ACHN (cell line): ENCODE measurements at places on chromosomes 13 and 19.
A peak's percentile ranks its signal among the peaks of the same experiment; 100 is the strongest.

- no peak for DNase-seq
Observed at GRCh38 chr13:103284466-103284865, 218.2 kb upstream of the SLC10A2 start.

- DNase-seq, result no peak
Observed at GRCh38 chr13:87954091-87954490, 282.9 kb downstream of the SLITRK5 start.

DNA sequence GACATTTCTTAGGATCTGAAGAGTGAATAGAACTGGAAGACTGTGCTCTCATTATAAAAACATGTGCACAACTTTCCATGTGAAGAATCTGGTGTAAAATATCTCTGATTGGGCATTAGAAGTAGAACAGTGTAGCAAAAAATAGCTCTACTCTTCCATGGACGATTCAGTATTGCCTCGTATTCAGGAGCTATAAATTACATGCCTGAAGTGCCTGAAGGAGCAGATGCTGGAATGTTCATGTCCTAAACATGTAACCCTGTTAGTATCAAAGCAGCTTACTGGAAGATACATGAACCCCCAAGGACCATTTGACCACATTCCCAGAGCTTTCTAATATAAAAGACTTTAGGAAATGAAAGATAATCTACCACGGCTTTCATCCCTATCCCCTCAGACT is 528.9 kb downstream of the DACH1 start:
- no peak for DNase-seq

- DNase-seq, result no peak
Observed at GRCh38 chr13:39326469-39327171, 276.4 kb downstream of the LHFPL6 start.

DNA sequence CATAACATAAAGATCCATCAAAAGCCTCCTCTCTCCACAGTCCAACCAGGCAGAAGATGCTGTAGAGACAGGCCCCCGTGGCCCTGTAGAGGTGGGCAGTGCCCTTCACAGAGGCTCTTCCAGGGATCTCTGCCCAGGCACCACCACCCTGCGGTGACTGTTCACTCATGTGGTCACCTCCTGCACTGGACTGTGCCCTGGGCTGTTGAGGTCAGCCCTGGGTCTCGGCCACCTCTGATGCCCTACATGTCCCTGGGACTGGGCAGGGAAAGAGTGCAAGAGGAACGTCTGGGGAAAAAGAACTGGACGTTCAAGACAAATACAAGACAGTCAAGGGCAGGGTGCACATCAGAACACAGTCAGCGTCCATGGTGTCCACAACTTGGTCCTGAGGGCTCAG is 22.3 kb downstream of the PEPD start:
- DNase-seq, result no peak

- DNase-seq, result peak; percentile 18
Observed at GRCh38 chr19:44807162-44807561, 1.7 kb upstream of the BCAM start.

- DNase-seq, result peak; percentile 5
Observed at GRCh38 chr19:36688058-36688457, 646 bp downstream of the ZNF567 start.

- DNase-seq, result peak; percentile 7
Observed at GRCh38 chr19:756236-756635, 5.3 kb downstream of the MISP start.

DNA sequence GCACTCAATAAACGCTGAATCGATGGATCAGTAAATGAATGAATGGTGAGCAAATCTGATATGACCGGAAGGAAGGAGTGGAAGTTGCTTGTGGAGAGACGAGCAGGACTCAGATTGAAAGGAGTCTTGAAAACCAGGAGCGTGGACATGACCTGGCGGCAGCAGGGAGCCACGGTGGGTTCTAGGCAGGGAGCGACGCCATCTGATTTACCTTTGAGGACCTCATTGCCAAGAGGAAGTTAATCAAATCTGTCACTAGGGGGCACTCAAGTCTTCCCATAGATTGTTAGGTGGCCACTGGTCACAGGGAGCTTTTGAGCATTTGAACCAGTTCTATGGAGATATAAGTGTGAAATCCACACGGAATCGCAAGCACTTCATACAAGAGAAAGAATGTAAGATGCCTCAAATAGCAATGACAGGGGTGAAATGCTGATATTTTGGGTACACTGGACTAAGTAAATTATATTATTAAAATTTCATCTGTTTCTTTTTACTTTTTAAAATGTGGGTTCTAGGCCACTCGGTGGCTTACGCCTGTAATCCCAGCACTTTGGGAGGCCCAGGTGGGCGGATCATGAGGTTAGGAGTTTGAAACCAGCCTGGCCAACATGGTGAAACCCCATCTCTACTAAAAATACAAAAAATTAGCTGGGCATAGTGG is 9.2 kb upstream of the FBN3 start:
- peak; percentile 83 for DNase-seq

DNA sequence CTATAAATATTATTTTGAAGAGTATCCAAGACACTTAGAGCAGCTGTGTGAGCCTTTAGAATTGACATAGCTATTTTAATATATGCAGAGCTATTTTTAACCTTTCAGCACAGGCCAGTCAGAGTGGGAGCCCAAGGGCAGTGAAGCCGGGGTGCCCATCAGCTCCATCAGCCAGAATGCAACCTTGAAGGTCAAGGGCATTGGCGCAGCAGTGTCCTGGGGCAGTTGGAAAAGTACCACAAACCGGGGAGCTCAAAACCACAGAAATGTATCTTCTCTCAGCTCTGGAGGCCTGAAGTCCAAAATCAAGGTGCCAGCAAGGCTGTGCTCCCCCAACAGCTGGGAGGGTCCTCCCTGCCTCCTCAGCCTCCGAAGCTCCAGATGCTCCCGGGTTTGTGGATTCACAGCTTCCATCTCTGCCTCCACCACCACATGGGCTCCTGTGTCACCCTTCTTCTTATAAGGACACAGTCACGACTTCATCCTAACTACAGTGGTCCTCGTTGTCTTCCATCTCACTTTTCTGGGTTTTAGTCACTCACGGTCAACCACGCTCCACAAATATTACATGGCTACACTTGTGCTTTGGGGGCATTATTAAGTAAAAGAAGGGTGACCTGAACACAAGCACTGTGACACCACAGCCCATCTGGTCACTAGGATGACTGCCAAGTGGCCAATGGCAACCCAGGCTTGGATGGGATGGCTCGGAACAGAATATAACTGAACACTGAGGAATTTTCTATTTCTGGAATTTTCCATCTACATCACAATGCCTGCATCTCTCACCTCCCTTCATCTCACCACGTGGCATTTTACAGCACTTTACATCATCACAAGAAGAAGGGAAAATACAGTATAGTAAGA is 15.9 kb upstream of the GAS6 start:
- DNase-seq, result no peak

DNA sequence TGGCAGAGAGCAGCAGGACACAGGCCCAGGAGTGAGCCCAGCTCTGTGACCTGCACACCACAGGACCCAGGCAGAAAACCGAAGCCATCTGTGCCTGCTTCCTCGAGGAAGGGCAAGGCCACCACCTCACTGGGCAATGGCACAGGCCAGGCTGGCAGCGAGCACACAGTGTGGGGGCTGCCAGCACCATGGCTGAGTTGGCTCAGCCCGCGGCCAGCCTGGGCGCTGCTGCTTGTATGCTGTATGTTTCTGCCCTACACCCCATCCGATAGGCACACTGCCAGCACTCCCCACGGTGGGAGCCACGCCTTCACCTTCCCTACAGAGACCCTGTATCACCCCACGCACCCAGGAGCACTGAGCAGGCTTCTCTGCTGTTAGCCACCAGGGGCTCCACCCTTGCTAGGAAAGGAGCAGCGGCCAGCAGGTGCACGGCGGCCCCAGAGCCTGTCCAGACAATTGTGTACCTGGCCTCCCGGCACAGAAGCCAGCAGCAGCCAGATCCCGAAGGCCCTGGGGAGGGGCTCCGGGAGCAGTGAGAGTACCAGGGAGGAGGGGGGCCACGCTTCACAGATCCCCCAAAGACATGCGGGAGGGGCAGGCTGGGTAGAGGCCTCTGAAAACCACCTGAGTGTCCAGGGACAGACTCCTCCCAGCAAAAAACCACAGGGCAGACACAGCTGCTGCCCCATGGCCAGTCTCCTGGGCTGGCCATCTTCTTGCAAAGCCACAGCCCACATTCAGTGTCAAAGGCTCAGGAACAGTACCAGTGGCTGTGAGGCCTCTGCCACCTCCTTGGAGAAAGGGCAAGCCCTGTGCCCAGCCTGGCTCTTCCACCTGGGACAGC is 56.1 kb downstream of the MLLT1 start:
- no peak for DNase-seq

DNA sequence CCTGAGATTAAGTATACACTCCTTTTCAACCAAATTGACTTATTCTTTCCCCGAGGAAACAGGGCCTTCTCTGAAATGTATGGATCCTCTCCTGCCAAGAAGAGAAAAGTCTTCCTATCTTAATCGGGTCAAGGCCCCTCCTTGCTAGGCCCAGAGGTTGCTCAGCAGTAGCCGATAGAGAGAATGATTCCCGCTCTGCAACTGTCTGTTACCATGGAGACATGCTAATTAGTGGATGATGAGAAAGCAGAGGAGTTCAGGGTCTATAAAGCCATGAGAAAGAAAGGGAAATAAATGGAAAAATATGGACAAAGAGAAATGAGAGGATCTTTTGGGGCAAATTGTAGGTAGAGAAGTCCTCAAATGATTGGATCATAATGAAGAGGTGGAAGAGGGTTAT is 103.5 kb downstream of the POU4F1 start:
- DNase-seq, result no peak

DNA sequence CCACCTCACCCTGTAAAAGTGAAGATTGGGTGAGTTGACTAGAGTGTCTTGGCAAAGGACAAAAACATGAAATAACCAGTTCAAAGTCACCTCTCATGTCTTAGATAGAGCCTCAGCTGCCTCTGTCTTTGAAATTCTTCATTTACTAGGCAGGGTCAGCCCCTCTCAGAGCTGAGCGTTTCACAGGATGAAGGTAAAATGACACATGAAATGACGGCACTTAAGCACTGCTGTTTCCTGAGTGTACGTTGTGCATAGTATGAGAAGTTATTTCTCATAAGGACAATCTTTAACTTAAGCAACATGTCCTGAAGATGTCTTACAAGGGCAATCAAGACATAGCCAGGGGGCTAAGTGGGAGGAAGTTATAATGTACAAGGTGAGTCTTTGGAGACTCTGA is 32.3 kb upstream of the SLC10A2 start:
- no peak for DNase-seq
